NCI-H2029 treated with DMSO at 0.1 percent for 48 hours (cell line): ENCODE measurements at places on chromosomes 5 and 9.
A peak's percentile ranks its signal among the peaks of the same experiment; 100 is the strongest.

DNA sequence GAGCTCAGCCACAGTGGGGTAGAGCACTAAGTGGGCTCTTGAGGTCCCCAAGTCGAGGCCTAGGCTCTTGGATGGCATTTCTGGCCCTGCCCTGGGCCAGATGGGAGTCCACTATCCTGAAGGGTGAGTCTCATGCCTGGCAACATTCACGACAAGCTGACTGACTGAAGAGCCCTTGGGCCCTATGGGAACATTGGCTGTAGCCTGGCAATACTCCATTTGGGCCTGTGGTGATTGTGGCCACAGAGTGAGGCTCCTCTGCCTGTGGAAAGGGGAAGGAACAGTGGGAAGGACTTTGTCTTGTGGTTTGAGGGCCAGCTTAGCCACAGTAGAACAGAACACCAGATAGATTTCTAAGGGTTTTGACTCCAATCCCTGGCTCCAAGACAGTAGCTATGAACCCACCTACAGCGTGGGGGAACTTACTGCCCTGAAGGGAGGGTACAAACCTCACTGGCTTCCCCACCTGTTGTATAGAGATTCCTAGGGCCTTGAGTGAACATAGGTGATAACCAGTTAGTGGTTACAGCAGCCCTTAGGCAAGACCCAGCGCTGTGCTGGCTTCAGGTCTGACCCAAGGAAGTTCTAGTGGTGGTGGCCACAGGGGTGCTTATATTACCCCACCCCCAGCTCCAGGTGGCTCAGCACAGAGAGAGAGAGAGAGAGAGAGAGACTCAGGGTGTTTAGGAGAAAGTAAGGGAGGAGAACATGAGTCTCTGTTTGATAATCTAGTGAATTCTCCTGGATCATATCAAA, 72.4 kb downstream of the KIAA0825 start:
- DNase-seq, result no peak

GRCh38 chr5:10635867-10636350, 72.0 kb downstream of the ANKRD33B start:
- no peak for DNase-seq

- no peak for DNase-seq
Measured at GRCh38 chr9:136935651-136936050, 8.9 kb downstream of the FBXW5 start.

- peak; percentile 71 for DNase-seq
Measured at GRCh38 chr5:149320791-149321330, 24.4 kb upstream of the GRPEL2 start.

- no peak for DNase-seq
Measured at GRCh38 chr5:116303340-116303739, 218.5 kb downstream of the COMMD10 start.
